ENCODE measurements at places on chromosomes 2 and 18. TPM values are rescaled to one million over a fixed set of nuclear protein-coding genes. Genes with fewer than 3 reads are reported as not detected.

DNA sequence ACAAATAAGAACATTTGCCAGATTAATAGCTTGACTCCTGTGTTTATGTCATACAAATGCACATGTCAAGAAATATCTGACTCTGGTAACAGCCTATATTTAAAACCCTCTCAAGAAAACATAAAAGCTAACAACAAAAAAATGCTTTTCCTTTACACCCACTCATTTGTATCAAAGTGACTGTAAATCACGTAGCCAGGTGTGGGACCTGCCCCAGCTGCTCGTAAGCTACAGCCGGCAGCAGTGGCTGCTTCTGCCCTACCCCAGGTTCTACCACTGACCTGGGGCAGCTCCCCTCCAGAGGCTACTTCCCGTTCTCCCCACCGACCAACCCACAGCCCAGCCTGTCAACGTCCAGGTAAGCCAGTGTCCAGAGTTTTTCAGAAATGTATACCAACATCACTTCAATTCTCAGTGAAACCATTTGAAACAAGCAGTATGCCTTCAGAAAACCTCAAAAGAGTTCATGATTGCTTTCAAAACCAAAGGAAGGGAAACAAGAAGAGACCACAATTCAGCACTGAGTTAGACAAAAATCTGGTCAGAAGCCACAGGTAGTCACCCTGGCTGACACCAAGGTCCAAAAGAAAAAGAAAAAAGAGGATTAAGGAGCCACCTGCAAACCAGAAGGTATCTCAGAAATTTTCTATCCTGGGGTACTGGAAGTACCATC, 40.4 kb downstream of the KIDINS220 start:
- no peak for DNase-seq
- H3K27me3 ChIP-seq: no peaks in the 10 kb centered on the region
- H3K27ac ChIP-seq: no peak overlapping the region

The GLI2 gene
- 4.7 TPM for total RNA-seq

The FAM161A gene
- total RNA-seq: 1.1 TPM

The IGFBP5 gene
- 392 TPM for total RNA-seq

DNA sequence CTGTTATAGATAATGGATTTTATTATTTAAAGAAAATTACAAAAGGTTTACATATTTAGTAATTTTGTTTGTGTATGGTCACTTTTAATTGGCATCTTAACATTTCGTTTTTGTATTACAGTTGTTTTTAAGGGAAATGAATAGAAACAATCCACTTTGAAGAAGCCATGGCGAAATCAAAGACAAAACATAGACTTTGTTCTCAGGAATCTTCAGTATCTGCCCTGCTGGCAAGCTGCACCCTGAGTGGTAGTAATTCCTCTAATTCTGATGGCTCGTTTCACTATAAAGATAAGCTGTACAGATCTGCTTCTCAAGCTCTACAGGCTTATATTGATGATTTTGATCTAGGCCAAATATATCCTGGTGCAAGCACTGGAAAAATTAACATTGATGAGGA, 2.7 kb downstream of the C18orf54 start:
- no peaks in the 10 kb centered on the region for H3K27me3 ChIP-seq
- no peaks in the 10 kb centered on the region for H3K36me3 ChIP-seq
- H3K4me3 ChIP-seq: no peak overlapping the region
- peak; percentile 2 for DNase-seq
- no peaks in the 10 kb centered on the region for H3K4me1 ChIP-seq

The TPO gene
- total RNA-seq: not detected

GRCh38 chr2:71786291-71787107, 333.1 kb downstream of the DYSF start:
- H3K27ac ChIP-seq: no peak overlapping the region
- peaks cover 13% of the 10 kb centered on the region for H3K4me1 ChIP-seq
- H3K27me3 ChIP-seq: no peaks in the 10 kb centered on the region
- no peak overlapping the region for H3K4me3 ChIP-seq
- DNase-seq: no peak
- no peaks in the 10 kb centered on the region for H3K36me3 ChIP-seq

DNA sequence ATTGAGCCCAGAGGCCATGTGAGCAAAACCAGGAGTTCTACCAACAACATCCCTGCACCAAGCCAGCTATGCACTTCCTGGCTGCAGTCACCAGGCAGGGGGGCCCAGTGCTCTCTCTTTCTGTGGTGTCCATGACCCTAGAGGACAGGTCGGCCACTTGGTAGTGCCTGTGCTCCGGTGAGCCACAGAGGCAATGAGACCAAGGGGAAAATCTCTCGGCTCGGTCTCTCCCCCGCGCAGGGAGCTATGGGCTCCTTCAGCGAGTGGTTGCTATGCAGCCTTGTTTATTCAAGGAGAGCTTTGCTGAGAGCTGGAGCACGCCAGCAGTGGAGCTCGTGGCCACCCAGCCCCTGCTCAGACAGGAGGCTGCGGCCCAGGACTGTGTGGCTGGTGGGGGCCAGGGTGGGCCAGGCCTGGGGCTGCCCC, at the start of gene TOGARAM2:
TOGARAM2 (plus strand) TSS at position 283 of the 426 bp plus-strand sequence. CDS start 13,537 bp downstream, outside the sequence.
- H3K27me3 ChIP-seq: no peaks in the 10 kb centered on the region
- DNase-seq: peak; percentile 51
- peaks cover 20% of the 10 kb centered on the region for H3K4me1 ChIP-seq
- peak within 1 kb of the TSS; percentile 75 for H3K27ac ChIP-seq
- H3K36me3 ChIP-seq: no peaks in the 10 kb centered on the region
- no peak within 1 kb of the TSS for H3K4me3 ChIP-seq

The ZNF385B gene
- total RNA-seq: not detected

GRCh38 chr2:120305937-120306490, 39.9 kb upstream of the INHBB start:
- peaks cover 2% of the 10 kb centered on the region for H3K36me3 ChIP-seq
- no peak for DNase-seq
- no peaks in the 10 kb centered on the region for H3K27me3 ChIP-seq
- H3K4me3 ChIP-seq: no peak overlapping the region
- H3K4me1 ChIP-seq: no peaks in the 10 kb centered on the region

The NETO1 gene
- 0.36 TPM for total RNA-seq

DNA sequence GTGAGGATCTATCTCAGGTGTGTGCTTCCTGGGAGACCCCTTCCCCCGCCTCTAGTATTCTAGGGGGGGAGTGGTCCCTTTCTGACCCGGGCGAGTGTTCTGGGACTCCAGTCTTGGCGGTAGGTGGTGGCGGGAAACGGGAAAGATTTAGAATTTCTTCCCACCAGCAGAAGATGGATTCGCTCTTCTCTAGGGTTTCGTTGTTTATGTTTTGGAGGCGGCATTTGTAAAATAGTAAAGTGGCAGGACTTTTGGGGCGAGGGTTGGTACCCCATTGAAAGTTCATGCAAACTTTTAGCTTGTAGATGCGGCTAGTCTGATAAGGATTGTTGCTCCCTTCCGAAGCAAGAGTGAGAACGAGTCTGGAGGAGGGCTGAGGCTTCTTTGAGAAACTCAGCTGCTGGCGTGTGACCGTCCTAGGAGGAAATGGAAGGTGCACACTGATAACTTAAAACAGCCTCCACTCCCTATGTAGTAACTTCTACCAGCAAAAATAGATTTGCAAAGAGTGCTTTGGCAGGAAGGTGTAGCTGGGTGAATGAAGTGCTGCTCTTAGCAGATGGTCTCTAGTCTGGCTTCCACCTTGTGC, 412 bp downstream of the GPD2 start:
- DNase-seq: peak; percentile 32
- H3K4me3 ChIP-seq: peak overlapping the region; percentile 72
- H3K4me1 ChIP-seq: peaks cover 16% of the 10 kb centered on the region
- no peaks in the 10 kb centered on the region for H3K27me3 ChIP-seq
- peak overlapping the region; percentile 86 for H3K27ac ChIP-seq

DNA sequence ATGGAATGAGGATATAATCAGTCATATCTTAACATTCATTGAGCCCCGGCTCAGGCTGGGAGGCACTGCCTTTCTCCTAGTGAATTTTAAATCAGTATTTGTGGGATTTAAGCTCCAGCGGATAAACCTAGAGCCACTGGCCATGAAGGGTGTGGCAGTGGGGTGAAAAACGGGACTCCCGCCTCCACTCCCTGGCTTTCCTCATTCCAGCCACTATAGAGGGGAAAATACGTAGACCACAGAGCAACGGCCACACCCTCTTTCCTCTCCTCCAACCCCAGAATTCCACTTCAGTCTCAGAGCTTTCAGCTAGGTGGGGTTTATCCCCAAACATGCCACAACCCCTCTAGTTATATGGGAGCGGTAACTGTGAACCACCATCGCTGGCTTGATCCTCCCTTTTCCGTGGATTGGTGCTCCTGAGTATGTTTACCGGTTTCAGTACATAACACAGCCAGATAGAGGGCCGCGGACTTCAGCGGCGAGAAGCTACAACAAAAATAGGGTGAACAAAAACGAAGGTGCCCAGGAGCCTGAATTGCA, 70.6 kb upstream of the ITGB6 start:
- H3K27ac ChIP-seq: peak overlapping the region; percentile 86
- H3K4me3 ChIP-seq: peak overlapping the region; percentile 43
- H3K4me1 ChIP-seq: peaks cover 20% of the 10 kb centered on the region
- DNase-seq: no peak
- H3K36me3 ChIP-seq: peaks cover 18% of the 10 kb centered on the region

- H3K4me3 ChIP-seq: no peak overlapping the region
- DNase-seq: no peak
- peaks cover 13% of the 10 kb centered on the region for H3K4me1 ChIP-seq
- no peaks in the 10 kb centered on the region for H3K27me3 ChIP-seq
- peaks cover 4% of the 10 kb centered on the region for H3K36me3 ChIP-seq
- H3K27ac ChIP-seq: no peak overlapping the region
Observed at GRCh38 chr2:239238381-239238780, 162.4 kb downstream of the HDAC4 start.

The RAX gene
- not detected for total RNA-seq

The GKN2 gene
- total RNA-seq: not detected

GRCh38 chr2:27582129-27582694, 630 bp upstream of the ZNF512 start:
- no peaks in the 10 kb centered on the region for H3K36me3 ChIP-seq
- peaks cover 3% of the 10 kb centered on the region for H3K4me1 ChIP-seq

- no peak overlapping the region for H3K27ac ChIP-seq
- no peak for DNase-seq
- H3K4me3 ChIP-seq: no peak overlapping the region
- H3K4me1 ChIP-seq: no peaks in the 10 kb centered on the region
- H3K27me3 ChIP-seq: peaks cover 2% of the 10 kb centered on the region
Observed at GRCh38 chr2:128227862-128228261, 90.8 kb downstream of the HS6ST1 start.

- no peak for DNase-seq
- H3K4me3 ChIP-seq: no peak overlapping the region
- no peak overlapping the region for H3K27ac ChIP-seq
- peaks cover 81% of the 10 kb centered on the region for H3K27me3 ChIP-seq
- H3K4me1 ChIP-seq: no peaks in the 10 kb centered on the region
- H3K36me3 ChIP-seq: no peaks in the 10 kb centered on the region
Observed at GRCh38 chr18:57431467-57432080, 3.6 kb upstream of the ONECUT2 start.

GRCh38 chr2:31324016-31324633, 90.2 kb downstream of the EHD3 start:
- no peaks in the 10 kb centered on the region for H3K27me3 ChIP-seq
- H3K4me3 ChIP-seq: peak overlapping the region; percentile 20
- no peak overlapping the region for H3K27ac ChIP-seq

DNA sequence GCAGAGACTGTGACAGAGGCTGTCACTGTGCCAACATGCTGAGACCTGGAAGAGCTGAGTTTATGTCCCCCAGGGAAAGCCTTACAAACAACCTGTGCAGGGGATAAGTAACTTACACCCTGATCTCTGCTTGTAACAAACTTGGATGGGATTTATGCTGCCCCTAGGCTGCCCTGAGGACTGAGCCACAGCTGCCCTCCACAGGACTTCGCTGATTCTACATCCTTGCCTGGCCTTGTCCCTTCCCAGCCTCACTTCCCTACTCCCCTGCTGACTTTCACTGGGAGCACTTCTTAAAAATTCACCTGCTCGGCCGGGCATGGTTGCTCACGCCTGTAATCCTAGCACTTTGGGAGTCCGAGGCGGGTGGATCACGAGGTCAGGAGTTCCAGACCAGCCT, 45.9 kb upstream of the ASAP2 start:
- H3K4me1 ChIP-seq: peaks cover 14% of the 10 kb centered on the region
- no peak for DNase-seq
- H3K27me3 ChIP-seq: no peaks in the 10 kb centered on the region
- H3K36me3 ChIP-seq: no peaks in the 10 kb centered on the region
- H3K4me3 ChIP-seq: no peak overlapping the region

DNA sequence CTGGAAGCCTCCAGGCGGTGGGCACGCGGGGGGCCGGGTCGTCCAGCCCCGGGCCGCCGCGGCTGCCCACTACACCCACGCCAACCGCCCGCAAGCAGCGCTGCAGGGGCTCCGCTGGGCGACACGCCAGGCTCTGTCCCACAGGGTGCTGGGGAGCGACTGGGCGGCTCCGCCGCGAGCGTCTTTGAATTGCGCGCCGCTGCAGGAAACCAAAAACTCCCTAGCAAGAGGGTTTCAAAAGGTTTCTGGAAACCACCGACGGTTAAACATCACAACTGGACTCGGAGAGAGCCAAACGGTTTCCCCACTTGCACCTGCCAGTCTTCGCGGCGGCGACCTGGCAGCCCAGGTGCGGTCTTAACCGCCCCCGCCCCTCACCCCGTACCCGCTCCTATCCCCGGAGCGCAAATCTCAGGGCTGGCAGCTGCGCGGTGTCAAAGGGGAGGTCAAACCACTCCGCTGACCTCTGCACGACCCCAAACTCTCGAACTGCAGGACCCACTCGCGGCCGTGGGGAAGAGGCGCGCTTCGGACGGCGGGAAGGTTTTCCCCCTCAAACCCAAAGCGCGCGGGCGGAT, 1.0 kb downstream of the CXCR4 start:
- H3K4me3 ChIP-seq: no peak overlapping the region
- no peaks in the 10 kb centered on the region for H3K36me3 ChIP-seq
- DNase-seq: no peak
- peaks cover 55% of the 10 kb centered on the region for H3K27me3 ChIP-seq
- H3K4me1 ChIP-seq: peaks cover 1% of the 10 kb centered on the region
- no peak overlapping the region for H3K27ac ChIP-seq

DNA sequence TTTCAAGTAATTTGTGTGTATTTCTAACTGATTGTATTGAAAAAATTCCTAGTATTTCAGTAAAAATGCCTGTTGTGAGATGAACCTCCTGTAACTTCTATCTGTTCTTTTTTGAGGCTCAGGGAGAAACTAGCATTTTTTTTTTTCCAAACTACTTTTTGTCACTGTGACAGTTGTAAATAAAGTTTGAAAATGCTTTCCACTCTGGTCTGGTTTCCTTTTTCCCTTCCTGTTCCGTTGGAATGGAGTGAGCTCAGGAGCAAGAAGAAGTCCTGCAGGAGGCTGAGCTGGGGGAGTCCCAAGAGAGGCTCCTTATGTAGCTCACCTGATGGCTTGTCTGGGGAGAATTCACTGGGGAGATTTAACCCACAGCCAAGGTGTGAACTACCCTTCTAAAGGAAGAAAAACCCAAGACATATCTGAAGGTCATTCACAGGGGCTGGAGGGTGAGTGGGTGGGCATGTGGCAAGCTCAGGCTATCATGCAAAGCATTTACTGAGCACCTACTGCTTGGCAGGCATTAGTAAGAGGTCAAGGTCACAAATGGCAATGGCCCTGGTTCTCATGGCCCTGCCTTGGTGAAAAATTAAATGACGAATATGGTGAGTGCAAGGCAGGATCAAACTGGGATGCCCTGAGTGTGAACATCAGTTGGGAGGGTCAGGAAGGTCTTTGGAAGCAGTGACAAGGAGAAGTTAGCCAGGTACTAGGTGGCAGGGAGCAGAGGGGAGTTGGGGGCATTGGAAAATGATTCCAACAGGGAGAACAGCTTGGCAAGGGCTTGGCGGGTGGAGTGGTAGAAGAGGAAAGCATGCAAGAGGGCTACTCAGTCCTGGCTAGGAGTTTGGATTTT, 28.7 kb downstream of the LBH start:
- no peak overlapping the region for H3K4me3 ChIP-seq
- peaks cover 18% of the 10 kb centered on the region for H3K4me1 ChIP-seq
- no peak for DNase-seq
- peak overlapping the region; percentile 77 for H3K27ac ChIP-seq

GRCh38 chr2:141260911-141261310, 869.9 kb downstream of the LRP1B start:
- no peaks in the 10 kb centered on the region for H3K4me1 ChIP-seq
- H3K4me3 ChIP-seq: no peak overlapping the region
- no peak for DNase-seq

The KIAA2012 gene
- under 0.01 TPM for total RNA-seq
